NCI-H1092 treated with DMSO at 0.1 percent for 48 hours (cell line): ENCODE measurements at places on chromosomes 2 and 18.

DNA sequence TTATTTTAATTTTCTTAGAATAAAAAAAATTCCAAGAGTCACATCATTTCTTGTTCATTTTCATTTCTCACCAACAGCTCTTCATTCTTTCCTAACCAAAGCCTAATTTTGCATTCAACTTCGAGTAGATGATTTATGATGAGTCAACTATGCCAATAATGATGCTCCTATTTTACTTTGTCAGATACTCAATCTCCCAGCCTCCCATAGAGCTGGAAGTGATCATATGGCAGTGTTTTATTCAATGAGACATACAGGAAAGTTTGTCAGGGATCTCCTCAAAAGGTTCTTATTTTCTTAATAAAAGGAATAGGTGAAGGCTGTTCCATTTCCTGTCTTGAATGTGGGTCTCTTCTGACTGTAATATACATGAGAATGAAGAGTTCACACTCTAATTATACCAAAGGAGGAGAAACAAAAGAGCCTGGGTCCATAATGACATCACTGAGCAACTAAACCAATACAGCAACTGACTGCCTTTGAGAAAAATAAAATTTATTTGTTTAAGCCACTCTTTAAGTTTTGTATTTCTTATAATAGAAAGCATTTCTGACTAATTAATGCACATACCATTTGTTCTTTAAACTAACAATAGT lies 231.2 kb upstream of the CYP26B1 start:
- no peak for DNase-seq

GRCh38 chr2:18559531-18560030 lies 872 bp downstream of the RDH14 start:
- DNase-seq = no peak

DNA sequence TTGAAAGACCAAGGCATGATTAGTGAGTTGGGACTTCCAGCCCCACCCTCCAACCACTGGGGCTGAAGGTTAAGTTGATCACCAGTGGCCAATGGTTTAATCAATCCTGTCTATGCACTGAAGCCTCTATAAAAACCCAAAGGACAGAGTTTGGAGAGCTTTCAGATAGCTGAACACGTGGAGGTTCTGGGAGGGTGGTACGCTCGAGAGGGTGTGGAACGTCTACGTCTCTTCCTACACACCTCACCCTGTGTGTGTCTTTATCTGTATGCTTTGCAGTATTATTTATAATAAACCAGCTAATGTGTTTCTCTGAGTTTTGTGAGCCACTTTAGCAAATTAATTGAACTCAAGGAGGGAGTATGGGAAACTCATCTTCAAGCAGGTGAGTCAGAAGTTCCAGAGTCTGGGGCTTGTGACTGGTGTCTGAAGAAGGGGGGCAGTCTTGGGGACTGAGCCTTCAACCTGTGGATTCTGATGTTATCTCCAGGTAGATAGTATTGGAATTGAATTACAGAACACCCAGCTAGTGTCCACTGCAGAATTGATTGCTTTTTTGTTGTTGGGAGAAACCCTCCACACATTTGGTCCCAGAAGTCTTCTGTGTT lies 20.3 kb downstream of the ACTR3 start:
- DNase-seq = no peak

GRCh38 chr2:152693033-152693432 lies 24.2 kb downstream of the PRPF40A start:
- no peak for DNase-seq

DNA sequence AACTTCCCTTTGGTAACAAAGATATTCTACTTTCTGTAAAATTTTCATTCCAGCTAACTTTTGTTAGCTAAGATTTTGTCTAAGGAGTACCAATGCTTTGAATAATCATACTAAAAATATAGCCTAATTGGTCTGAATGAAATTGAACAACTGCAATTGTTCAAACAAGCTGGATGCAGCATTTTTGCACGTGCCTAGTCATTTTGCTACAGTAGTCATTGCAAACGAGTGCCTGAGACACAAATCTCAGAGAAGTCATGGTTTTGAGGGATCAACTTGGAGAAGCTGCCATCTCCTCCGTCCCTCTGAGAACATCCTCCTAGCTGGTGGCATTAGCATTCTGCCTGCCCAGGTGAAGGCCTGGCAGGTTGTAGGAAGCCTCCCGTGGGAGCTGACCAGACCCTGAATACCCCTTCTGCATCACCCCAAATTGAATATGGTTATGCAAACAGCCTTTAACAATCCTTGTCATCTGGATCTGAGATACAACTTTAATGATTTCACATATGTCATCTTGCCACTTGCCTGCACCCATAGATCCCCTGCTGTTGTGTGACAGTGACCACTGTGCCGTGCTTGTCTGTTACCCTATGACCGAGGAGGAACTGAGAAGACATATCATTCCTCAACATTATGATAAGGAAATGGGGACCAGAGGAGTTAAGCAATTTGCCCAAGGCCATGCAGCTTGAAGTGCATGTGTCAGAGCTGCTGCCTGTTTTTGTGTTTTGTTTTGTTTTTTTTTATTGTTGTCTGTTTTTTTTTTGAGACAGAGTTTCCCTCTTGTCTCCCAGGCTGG lies 29.1 kb upstream of the MGAT4A start:
- DNase-seq = no peak

GRCh38 chr2:123419976-123420375 lies 605.1 kb upstream of the CNTNAP5 start:
- DNase-seq = no peak

DNA sequence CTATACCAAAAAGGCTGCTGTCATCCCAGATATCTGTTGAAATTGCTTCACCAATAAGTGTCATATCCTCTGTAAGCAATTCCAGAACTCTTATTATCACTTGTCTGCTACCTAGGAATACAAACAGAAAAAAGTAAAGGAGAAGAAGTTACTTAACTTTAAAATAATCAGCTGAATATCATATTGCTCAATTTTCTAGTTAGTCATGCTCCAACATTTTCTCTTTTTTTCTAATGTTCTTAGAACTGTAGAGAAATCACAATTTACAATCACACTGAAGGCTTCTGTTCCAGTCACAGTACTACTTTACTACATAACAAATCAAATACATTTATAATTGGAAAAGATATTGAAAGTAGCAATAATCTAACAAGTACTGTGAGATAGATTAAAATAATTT lies 17.4 kb downstream of the RTTN start:
- no peak for DNase-seq

GRCh38 chr2:8178911-8179310 lies 502.9 kb upstream of the ID2 start:
- DNase-seq = no peak

DNA sequence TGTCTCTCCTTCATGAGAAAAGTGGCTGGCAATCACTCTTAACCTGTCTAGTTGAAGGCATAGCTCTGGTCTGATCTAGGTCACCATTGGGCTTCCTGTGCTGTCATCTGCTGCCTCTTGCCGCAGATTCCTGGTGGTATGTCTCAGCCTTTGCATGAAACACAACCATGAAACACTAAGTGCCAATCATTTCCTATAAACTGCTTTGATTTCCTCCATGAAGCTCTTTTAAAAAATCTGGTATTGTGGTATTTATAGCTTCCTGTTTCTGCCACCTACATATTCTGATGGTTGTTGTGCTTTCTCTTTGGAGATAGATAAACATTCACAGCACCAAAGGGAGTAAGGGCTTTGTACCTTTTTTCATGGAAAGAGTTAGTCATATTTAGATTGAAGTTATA lies 120.0 kb upstream of the EPC2 start:
- no peak for DNase-seq

DNA sequence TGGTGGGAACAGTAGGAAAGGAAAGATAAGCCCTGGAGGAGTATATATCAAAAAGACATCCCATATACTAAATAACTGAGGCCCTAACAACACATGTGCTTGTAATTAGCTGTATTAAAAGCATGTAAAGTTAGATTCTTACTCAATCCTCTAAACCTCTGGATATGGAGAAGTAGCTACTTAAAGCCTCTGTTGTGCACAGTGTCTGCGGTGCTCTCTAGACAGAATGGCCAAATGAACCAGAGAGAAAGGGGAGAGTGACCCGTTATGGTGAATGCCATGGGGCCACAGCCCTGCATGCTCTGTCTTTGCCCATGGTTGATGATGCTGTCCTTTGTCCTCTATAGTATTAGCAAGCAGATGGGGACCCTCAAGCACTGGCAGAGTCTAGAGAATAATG lies 104.4 kb upstream of the SLC8A1 start:
- no peak for DNase-seq

DNA sequence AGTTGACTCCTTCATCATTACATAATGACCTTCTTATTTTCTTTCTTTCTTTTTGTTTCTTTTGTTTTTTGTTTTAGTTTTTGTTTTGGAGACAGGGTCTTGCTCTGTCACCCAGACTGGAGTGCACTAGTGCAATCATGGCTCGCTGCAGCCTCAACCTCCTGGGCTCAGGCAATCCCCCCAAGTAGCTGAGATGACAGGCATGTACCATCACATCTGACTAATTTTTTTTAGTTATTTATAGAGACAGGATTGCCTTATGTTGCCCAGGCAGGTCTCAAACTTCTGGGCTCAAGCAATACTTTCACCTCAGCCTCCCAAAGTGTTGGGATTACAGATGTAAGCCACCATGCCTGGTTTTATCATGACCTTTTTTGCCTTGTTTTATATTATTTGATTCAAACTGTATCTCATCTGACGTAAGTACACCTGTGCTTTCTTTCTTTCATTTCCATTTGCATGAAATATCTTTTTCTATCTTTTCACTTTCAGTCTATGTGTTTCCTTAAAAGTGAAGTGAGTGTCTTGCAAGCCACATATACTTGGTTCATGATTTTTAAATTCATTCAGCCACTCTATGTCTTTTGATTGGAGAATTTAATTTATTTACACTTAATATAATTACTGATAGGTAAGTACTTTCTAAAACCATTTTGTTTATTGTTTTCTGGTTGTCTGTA lies 39.1 kb downstream of the SP100 start:
- DNase-seq = no peak

DNA sequence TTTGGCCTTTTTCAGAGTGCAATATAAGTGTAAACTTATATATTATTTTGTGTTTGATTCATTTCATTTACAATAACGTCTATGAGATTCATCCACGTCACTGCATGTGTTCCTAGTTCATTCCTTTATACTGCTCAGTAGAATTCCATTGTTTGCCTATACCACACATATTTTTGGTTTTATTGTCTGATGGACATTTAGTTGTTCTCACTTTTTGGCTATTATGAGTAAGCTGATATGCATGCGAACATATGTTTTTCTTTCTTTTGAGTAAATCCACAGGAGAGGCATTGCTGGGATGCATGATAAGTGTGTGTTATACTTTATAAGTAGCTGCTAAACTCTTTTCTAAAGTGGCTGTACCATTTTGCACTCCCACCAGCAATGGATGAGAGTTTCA lies 314.8 kb upstream of the HS6ST1 start:
- no peak for DNase-seq

- no peak for DNase-seq
Observed at GRCh38 chr2:207046724-207047123, 107.4 kb downstream of the CPO start.

DNA sequence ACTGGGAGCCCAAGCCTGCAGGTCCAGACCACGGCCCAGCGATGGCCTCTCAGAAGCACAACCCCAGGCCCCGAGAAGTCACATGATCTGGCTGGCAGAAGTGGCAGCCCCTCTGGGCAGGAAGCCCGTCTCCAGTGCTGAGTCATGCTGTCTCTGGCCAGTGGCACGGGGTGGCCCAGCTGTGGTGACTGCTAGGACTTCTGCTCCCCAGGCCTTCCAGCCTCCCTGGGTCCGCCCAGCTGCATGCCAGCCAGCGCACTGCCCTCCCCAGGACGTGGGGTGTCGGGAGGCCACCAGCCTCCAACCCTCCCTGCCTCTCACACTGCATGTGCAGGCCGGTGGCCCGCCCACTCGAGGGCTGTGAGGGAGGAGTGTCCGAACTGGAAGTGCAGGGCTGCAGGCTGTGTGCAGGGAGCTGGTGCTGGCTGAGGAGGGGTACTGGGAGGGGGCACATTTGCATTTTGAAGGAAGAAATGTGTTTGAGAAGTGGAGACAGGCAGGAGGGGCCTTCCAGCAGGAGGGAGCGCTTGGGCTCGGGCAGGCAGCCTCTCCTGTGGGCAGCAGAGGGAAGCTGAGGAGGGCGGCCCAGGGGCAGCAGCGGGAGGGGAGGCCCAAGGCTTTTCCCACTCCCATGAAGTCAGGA lies 17.0 kb upstream of the HPCAL1 start:
- DNase-seq = peak; percentile 27
